ENCODE measurements at places on chromosomes 1 and 21. TPM values are rescaled to one million over a fixed set of nuclear protein-coding genes. Genes with fewer than 3 reads are reported as not detected.
A peak's percentile ranks its signal among the peaks of the same experiment; 100 is the strongest.

DNA sequence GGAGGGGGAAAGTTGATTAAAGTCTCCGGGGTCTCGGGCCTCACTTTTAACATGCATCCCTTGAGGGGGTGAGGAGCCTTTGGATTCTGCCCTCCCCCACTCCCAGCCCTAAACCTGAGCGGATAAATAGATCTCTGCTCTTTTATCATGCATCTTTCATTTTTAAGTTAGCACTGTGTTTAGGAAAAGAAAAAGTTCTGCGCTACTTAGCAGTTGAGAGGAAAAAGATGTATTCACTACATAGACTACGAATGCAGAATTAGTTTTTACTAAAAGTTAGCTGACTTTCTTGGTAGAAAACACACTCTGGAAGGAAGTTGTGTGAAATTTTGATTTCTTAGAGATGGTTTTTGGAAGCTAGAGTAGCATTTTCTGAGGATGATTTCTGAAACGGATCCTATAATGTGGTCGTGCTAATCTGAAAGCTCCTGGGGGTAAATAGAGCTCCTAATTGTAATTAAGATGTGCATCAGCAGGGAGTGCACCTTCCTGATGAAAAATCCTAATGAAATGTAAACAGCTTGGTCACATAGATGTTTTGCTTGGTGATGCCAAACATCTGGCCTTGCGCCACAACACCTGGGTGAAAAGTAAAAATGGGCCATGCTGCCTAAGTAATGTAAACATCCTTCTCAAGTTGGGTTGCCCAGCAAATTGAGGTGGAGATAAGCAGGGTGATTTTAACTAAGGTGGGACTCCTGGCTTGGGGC lies 1.8 kb downstream of the ROR1 start:
- DNase-seq = no peak

- no peak for DNase-seq
These were observed 46.1 kb upstream of the HTR1D start for GRCh38 chr1:23263380-23263887.

DNA sequence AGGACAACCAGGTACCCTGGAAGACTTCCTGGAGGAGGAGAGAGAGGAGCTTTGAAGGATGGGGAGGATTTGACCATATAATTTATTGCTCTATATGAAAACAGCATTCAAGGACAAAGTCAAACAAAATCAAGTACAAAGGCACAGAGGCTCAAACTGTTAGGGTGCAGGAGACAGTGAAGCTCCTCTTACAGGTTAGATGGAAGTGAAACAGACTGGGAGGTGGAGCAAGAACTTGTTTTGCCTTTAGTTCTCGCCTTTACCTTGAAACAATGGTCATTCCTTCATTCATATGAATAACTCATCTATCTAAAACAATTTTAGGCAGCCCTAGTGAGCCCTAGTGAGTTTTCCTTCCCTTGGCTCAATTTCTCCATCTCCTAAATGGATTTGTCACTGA lies 199.6 kb downstream of the HIVEP3 start:
- DNase-seq = no peak

DNA sequence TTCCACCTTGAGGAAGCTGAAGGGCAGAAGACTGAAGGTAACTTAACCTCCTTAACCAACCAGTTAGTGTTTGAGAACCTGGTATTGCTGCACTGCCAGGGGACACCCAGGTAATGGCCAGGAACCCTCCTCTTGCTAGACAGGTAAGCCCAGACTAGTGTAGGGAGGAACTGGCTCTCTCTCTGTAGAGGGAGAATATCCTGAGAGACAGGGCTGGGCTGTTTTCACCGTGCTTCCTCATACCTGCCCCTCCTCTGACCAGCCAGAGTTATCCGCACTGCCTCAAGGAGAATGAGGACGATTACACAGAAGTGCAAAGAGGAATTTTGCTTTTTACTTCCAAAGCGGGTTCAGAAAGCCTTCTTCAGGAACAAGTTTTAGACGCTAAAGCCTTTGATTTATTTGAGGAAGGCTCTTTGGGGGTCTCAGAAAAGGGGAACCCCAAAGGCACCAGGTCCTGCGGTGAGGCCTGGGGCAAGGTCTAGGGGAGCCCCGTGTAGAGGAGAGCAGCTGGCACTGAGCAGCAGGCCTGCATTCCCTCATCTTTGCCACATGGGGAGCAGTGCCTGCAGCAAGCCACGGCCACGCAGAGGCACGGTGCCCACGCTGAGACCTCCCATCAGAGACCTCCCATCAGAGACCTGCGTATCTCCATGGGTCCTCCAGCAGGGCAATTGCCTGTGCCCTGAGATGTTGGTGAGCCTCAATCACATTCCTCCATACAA lies 13.5 kb downstream of the GNG4 start:
- DNase-seq = no peak

GRCh38 chr1:32870615-32871363 lies at the start of gene FNDC5:
TSS of gene FNDC5 (minus strand) at chr1:32870912.
- DNase-seq = peak; percentile 59

DNA sequence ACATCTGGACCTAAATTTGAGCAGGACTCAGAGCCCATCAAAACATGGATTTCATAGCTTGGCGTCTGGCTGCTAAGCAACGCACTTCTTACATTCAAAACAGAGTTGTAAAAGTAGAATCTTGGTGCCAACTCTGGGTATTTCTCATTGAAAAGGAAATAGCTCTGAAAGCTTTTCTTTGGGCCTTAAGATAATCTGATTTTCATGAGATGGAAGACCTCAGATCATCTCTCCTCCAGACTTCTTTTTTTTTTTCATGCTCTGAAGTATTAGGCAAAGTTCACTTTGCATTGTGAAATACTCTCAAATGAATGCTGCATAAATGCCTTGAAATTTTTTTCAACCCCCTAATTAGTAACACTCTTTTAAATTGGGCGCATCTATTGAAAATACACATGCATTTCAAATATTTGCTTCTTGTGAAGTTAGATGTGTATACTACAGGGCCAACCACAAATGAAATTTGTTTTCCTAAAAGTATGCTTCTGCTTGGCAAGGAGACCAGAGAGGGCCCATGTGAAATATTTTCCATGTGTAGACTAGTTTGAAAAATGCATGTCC lies 4.2 kb downstream of the ADAMTS5 start:
- no peak for DNase-seq

The TNFRSF4 gene
- total RNA-seq = not detected
